ENCODE measurements at places on chromosomes 1 and 21.

GRCh38 chr1:221264848-221265247, 385.6 kb downstream of the HLX start:
- DNase-seq: no peak

GRCh38 chr1:94411237-94411636, 7.0 kb upstream of the ABCD3 start:
- no peak for DNase-seq

- no peak for DNase-seq
Observed at GRCh38 chr1:114737314-114737849, 20.4 kb downstream of the CSDE1 start.

GRCh38 chr1:10228528-10228927, 18.2 kb downstream of the KIF1B start:
- no peak for DNase-seq

DNA sequence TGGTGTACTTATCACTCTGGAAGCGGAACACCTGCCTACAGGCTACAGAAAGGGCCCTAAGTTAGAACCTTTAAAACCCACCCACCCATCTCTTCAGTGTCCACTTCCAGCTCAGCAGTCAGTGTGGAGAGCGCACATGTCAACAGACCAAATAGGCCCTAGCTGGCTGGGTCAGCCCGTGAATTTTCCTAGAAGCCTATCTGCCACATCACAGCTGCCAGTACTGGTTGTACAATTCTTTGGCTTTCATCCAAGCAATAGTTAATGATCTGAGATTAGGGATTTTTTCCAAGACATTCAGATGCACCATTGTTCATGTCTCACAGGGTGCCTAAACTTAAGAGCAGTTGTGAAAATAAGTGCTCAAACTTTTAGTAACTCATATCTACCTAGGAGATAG, 197.1 kb downstream of the KCNK2 start:
- no peak for DNase-seq

- DNase-seq: no peak
Observed at GRCh38 chr1:226989085-226989920, 49.2 kb downstream of the COQ8A start.

DNA sequence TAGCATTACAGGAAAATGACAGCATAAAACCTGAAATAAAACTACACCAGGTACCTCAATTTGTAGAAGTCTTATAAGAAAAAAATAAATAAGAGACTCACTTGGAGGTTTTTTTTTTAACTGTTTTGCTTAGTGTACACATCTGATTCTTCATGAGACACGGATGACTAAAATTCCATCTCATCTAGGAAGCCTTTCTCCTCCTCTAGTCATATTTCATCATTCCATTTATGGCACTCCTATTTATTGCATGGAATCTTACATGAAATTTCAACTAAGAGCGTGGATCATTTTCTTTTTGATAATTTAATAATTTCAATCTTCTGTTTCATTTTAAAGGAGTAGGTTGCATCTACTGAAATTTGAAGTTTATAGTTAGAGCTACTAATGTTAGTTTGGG, 1.6 kb upstream of the PTGS2 start:
- DNase-seq: no peak

DNA sequence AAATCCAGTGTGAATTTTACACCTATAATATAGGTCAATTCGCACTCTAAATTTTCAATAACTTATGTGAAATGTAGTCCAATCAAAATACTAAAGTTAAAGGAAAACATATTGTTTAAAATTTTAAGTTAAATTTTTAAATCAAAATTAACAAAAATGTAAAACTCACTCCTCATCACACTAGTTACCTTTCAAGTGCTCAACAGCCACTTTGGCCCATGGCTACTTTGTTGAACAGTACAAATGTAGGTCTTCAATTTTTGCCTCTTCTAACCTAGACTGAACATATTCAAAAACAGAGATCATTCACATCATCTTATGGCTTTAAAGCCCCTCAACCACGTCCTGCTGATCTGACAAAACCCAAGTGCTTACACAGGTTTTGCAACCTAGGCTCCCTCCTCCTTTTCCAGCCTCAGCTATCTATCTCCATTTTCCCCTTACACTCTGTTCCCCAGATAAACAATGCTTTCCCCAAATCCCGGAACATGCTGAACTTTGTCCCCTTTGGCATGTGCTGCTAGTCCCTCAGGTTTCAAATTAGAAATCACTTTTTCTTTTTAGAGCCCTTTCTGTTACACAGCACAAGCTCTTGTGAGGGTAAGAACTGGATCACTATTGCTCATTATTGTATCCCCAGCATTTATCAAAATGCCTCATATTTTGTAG, 110.6 kb downstream of the AKT3 start:
- DNase-seq: no peak

DNA sequence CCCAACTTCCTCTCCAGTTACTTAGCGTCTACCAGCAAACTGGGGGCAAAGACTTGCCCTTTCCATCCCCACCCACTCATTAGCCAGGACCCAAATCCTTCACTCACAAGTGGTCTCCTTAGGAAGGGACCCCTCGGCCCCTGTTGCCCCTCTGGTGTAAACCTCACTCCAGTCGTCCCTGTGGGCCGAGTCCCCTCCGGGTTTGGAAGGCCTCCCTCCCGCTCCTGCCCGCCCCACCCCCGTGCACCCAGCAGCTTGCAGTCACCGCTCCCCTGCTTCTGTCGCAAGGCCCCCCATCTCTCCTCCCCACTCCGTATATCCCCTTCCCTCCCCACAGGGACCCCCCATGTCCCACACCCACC, 1.2 kb downstream of the EFHD2 start:
- no peak for DNase-seq

DNA sequence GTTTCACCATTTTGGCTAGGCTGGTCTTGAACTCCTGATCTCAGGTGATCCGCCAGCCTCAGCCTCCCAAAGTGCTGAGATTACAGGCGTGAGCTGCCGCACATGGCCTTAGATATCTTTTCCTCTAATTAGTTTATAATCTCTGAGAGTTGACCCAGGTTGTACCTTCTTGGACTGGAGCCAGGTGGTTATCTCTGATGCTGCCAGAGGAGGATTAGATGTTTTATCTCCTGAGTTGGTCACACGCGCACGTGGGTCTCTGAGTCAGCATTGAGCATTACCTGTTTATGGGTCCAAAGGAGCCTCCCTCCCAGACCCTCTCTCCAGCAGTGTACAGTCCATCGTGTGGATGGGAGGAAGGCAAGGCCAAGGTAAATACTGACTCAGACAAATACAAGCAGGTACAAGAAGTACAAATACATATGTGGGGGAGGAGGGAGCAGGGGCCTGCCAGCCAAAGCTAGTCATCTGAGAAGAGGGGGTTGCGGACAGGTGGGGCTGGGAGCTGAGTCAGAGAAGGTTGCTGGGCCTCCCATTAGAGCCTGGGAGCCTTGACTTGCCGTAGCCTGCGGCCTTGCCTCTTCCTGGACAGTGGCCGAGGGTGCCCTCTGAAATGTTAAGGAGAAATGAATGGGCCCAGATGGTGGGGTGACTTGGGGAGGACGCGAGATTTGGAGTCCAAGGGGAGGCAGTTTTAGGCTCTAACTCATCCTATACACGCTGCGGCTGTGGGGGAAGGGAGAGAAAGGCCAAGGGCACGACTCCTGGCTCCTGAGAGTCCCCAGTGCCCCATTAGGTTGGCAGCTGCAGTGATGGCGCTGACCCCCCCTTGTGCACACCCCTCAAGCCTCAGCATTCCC, 13.1 kb downstream of the IL6R start:
- no peak for DNase-seq

DNA sequence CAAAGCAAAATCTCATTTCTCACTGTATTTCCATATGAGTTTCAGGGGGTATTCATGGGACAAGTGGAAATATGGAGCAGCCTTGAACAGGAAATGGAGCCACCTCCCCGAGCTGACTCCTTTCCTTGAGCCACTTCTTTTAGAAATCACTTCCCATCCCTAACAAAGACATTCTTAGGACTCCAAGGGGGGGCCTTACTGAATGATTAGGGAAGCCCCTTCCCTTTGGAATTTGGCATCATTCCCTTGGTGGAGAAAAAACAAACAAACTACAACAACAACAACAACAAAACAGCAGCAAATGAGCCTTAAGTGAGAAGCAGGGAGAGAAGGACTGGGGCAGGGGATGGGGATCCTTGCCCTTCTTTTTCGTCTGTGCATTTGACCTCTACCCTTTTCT, 278.3 kb downstream of the ZNF648 start:
- DNase-seq: no peak

DNA sequence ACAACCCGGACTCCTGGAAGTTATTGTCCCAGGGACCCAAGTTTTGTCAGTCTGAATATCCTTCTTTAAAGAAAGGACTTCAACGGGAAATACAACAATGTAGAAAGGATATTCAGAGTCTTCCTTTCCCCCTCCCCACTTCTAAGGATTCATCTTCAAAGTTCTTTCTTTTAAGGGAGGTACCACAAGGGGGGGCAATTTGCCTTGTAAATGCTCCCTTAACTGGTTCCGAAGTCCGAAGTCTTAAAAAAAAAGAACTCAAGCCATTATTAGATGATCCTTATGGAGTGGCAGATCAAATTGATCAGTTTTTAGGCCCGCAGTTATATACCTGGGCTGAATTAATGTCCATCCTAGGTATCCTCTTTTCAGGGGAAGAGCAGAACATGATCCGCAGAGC, 47.0 kb downstream of the SERINC2 start:
- DNase-seq: no peak

- no peak for DNase-seq
Observed at GRCh38 chr1:156033011-156033410, 12.3 kb upstream of the SSR2 start.

DNA sequence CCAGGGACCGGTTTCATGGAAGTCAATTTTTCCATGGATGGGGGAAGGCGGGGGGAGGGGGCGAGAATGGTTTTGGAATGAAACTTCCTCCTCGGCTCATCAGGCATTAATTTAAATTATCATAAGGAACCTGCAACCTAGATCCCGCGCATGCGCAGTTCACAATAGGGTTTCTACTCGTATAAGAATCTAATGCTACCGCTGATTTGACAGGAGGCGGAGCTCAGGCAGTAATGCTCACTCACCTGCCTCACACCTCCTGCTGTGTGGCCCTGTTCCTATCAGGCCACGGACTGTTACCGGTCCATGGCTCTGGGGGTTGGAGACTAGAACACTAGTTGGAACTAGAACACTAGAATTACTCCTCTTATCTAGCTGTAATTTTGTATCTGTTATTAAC, 38.0 kb downstream of the PRRX1 start:
- no peak for DNase-seq

DNA sequence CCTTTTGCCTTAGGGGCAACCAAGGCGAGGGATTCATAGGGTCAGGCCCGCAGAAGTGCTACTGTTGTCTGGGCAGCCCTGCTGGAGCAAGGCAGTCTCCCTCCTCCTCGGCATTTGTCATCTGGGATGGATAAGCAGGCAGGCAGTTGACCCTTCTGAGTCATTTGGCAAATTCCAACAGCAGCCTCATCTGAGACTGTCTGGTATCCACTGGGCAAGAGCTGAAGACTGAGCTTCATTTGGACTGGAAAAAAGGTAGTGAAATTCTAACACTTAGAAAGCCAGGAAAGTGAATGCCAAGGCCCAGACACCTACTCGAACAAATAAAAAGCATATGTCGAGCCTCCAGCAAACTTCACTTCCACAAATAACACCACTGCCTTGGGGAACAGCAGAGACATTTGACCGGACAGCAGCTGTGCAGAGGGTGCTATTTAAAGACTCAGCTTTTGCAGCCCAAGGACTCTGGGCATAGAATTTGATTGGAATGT, 4.0 kb upstream of the ZBTB40 start:
- DNase-seq: no peak

DNA sequence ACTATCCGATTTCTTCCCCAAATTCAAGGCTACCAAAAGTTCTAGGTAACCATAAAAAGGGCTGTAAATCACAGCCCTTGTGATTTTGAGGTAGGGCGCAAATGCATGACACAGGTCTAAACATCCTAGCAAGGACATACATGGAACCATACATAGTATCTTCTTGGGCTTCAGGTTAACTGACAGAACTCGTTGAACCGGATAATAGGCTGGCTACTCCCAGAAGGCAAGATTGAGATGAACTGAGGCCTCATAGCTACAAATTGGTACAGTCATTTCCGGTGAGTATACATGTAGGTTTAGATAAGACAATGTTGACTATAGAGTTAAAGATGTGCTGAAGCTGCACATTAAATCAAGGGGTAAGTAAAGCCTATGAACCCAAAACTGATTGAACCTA, 27.3 kb upstream of the TP53BP2 start:
- DNase-seq: no peak

DNA sequence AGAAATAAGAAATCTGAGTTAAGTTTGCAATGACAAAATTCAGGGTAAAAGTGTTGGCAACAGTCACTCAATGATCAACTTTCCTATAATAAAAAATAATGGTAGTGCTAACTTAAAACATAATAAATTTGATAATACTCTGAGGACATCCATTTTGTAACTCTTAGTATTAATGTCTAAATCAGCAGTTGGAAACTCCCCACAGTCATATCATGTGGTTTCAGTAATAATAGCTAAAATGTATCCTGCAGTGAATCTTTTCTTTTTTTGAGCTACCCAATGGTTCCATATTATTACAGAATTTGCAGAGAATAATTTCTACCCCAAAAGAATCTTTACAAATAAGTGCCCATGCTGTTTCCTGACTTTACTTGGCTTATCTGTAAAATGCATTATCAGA, 286.7 kb downstream of the PTPRC start:
- no peak for DNase-seq

- DNase-seq: no peak
Observed at GRCh38 chr21:27831177-27831576, 864.3 kb upstream of the ADAMTS5 start.

- no peak for DNase-seq
Observed at GRCh38 chr21:45309069-45309986, 21.6 kb upstream of the POFUT2 start.

DNA sequence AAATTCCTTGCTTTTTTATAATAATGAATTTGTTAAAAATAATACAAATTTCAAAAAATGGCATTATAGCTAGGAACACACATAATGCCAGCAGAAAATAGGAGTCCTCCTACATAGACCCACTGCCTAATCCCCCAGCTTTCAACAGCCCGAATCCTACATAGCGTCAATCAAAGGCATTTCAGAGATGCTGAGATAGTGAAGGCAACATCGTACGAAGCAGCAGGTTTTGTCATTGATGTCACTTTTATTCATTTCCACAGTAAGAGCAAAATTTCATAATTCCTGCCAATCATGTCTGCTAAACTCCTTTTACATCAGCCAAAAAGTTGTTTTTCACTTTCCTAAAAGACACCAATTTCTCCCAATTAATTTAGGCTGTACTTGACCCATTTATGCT, 94.1 kb downstream of the GREM2 start:
- DNase-seq: no peak

GRCh38 chr1:3852711-3853485, 4.1 kb downstream of the CEP104 start:
- no peak for DNase-seq

DNA sequence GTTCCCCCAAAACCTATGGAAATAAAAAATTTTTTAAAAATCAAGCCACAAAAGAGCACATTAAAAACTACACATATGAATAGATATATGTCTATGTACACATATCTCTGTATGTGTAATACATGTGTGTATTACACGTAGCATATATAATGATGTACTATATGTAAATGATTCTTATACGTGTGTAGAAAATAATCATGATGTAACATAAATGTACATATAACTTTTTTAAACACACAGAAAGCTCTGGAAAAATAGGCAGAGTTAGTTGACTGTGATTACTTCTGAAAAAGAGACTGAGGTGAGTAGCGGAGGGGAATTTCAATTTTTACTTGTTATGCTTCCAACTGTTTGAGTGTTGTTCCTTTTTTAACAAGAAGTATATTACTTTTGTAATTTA, 405.0 kb downstream of the CAMTA1 start:
- DNase-seq: no peak
